ENCODE measurements at places on chromosomes 2 and 18.
A peak's percentile ranks its signal among the peaks of the same experiment; 100 is the strongest.

DNA sequence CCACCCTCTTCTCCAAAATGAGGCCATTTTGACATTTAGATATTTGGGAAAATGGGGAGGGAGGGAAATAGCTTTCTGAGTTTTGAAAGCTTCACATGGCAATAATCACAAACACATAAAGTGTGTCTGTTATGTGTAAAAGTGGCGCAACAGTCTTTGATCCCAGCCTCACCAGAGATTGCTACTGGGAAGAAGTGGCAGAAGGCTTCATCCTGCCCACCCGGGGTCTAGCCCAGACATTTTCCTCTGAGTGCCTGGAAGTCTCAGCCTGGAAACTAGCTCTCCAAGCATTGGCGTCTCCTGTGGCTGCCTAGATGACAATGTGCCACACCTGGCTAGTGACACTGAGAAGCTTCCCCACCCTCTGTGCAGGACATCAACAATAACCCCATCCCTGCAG is 1.7 kb upstream of the LBH start:
- DNase-seq, result no peak

DNA sequence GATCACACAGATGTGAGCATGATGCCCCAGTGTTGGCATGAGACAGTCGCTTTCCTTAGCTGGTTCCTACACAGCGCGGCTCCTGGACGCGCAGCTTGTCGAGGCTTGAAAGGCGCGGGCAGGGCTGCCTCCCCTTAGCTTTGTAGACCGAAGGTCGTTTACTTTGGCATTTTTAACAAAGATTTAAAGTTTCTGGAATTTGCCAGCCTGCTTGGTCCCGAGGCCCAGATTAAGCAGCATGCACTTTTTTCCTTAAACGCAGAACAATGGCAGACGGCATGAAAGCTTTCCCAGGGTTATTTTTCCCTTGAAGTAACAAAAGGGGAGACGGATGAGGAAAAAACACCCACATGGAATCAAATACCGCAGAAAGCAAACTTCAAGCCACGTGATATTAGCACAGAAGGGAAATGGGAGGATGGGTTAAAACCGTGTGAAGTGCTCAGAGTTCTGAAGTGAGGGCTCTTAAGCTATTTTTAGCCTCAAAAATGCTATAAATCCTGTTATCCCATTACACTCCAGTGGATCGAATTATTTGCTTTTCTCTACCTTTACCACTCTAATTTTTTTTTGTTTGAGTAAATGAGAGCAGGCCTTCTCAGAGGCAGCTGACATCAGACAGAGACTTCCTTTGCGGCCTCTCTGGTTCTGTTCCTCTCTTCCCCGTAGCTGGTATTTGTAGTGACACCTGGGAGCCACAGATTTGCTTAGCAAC is 55.7 kb downstream of the NPAS2 start:
- DNase-seq, result peak; percentile 49

GRCh38 chr2:157596992-157597681 is 31.5 kb downstream of the ACVR1C start:
- DNase-seq, result no peak

DNA sequence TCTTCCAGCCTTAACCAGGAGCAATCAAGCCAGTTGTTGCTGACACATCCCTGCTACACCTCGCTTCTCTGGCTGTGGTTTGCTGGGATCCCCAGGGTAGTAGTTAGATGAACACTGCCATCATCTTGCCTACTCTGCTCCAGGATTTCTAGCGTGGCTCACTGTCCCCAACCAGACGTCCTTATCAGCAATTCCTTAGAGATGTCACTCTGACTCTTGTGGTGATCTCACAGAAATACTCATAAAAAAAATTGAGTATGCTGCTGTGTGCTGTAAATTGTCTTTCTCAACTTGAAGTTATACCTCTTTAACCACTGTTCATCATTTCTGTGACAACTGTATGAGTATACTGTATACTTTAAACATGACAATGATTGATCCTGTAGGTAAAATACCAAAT is 63.2 kb downstream of the PLCL1 start:
- no peak for DNase-seq

- peak; percentile 19 for DNase-seq
Observed at GRCh38 chr18:34990597-34990996, 50.6 kb upstream of the MAPRE2 start.

GRCh38 chr18:919078-919477 is 14.4 kb downstream of the ADCYAP1 start:
- DNase-seq, result no peak

DNA sequence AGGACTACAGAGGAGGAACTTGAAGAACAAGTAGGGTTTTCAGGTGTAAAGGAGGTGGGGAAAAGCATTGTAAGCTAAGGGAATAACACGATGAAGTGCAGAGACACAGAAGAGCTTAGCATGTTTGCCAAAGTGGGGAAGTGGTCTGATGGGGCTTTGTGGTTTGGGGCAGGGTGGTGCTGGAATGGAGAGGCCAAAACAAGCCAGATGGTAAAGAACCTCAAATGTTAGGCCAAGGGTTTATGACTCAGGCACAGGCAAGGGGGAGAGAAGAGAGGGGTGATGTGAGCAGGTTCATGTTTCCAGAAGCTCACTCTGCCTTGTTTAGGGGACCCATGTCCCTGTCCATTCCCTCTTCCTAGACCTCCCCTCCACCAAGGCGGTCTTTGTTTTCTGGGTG is 104.5 kb upstream of the YWHAQ start:
- DNase-seq, result no peak

GRCh38 chr2:103176294-103176915 is 414.6 kb downstream of the TMEM182 start:
- no peak for DNase-seq

DNA sequence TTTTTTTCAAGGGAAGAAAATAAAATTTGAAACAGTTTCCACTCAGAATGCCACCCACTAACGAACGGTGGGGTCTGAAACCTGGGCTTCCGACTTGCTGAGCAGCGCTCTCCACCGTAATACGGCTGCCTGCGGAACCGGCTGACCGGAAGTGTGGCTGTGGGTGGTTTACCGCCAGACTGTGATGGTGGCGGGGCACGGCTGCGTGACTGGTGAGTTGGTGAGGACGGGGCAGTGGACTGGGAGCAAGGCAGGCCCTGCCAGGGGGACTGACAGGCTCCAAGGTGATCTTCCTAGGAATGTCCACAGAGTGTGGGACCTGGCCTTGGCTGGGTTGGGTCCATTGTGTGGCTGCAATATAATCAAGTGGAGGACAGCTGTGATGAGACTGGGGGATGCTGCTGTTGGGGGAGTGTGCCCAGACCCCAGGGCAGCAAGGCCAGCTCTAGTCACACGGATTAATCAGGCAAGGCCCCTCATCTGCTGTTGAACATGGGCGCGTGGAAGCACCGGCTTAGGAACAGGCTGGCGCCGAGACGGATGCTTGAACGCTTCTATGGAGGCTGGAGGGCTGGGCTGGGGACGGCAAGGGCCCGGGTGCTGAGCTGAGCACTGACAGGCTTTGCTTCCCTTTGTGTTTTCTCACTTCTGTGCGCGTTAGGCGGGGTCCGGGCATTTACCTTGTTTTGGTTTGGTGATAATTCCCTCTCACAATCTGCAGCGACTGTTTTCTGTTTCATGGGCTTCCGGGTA is 357.7 kb upstream of the SPRED2 start:
- DNase-seq, result no peak

- no peak for DNase-seq
Observed at GRCh38 chr2:119181791-119182445, 23.4 kb upstream of the C1QL2 start.

DNA sequence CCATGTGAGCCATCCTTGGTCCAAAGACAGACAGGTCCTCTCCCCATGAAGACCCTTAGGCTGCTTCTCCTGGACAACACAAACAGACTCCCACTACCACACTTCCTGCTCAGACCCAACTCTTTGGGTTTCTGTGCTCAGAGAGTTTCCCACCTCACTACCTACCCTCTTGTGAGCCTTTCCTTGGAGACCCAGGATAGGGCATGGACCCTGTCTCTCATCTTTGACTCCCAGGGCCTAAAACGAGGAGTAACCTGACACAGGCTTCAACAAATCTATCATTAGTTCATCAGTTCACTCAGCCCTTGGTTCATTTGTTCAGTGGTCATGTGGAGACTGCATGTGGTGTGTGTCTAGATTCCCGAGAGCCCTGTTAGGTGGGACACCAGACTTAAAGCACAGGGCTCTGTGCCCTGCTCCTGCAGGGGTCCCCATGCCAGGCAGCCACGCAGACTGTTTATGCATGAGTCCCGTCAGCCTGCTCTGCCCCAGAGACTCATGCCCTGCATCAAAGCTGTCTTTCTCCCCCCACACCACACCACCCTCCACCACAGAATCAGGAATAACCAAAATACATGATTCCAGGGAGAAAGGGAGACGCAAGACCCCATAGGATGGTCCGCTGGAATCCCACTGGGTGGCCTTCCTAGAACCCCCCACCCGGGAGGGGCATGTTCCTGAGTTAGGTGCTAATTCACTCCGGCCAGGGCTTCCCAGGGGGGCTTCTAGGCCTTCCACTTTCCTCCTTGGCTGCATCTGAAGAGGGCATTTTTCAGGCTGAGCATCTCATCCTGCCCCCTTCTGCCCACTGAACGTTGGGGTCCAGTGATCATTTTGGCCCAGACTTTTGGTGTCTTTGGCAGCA is 100.2 kb upstream of the TEX51 start:
- DNase-seq, result no peak

- DNase-seq, result no peak
Observed at GRCh38 chr2:24708537-24709152, 84.5 kb downstream of the PTRHD1 start.

- DNase-seq, result no peak
Observed at GRCh38 chr2:157933160-157933920, 57.2 kb upstream of the ACVR1 start.

GRCh38 chr2:198448789-198449188 is 644.4 kb downstream of the PLCL1 start:
- no peak for DNase-seq

DNA sequence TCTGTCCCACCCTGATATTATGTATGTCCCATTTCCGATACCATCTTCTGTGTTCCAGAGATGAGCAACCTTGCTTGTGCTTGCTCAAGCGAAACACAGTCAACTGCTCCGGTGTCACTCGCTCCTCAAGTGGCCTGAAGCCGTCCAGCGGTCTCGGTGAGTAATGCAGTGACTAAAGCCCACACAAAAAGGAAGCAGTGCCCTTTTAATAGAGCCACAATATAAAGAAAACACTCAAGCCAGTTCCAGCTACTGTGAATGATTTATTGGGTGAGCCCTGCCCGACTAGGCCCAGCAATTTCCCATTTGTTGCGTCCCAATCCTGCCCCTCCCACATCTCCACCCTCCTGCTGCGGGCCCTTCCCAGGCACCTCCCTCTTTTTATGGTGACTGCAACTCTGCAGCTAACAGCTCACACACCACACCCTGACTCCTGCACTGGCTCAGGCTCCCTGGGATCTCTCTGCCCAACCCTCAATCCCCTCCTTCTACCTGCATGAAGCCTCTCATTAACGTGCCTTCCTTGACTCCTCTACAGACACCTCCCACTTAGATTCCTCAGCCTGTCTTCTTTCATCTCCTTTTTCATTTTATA is 44.2 kb upstream of the DSC1 start:
- DNase-seq, result peak; percentile 86

DNA sequence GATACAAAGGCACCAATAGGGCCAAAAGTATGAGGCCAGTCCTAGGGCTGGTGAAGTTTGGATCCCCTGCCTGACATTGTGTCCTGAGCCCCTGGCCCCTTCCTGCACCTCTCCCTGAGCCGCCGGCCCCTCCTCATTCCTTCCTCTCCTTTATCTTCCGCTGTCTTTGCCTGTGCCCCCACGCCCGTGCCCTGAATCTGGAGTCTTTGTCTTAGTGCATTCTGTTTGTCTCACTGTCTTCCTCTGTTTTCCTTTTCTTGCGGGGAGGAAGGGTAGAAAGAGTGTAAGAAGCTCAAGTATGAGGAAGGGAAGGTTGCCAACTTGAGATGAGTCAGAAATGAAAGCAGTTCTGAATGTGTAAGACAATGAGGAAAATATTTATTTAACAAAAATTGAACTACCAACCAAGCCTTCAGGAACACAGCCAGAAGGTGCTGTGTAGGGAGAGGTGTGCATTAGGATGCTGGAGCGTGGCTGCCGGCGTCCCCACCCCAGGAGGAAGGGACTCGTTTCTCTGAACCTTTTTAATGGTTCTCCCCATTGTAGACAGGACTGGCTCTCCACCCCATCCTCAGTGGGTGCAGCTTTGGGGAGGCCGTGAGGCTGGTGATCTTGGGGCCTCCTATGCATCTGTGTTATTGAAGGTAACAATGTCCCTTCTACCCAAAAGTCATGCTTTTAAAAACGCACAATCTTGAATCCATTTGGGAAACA is 133.1 kb downstream of the NEDD4L start:
- peak; percentile 84 for DNase-seq

- DNase-seq, result no peak
Observed at GRCh38 chr2:883803-884748, 66.6 kb upstream of the SNTG2 start.

- DNase-seq, result no peak
Observed at GRCh38 chr18:957829-958228, 53.2 kb downstream of the ADCYAP1 start.

DNA sequence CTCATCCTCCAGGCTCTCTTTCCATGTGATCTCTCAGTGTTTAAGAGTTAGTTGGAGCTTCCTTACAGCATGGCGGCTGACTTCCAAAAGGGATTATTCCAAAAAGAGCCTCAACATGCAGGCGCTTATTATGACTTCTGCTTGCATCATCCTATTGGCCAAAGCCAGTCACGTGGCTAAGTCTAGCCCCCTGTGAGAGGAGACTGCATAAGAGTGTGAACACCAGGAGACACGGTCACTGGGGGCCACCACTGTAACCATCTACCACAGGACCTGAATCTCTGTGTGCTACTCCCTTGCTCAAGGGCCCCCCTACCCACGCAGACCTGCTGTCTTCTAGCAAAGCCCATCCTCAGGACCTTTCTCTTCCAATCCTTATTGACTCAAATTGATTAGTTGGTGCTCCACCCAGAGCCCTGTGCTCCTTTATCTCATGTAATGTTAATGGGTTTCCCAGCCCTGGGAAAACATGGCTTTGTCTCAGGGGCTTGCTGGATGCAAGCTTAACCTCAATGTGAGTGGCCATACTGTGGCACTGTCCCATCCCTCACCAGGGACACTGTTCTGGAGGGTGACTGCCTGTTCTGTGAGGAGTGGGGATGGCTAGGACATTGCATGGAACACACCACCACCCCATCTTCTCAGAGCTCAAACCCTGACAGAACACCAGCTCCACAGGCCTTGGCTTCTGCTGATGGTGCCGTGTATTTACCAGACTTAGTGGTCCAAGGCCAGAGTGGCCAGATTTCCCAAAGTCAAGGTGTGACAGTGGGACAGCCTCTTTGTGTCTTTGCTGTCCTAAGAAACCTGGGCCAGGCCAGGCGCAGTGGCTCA is 4.2 kb downstream of the IL1RN start:
- no peak for DNase-seq

- DNase-seq, result no peak
Observed at GRCh38 chr2:97677480-97677879, 8.0 kb downstream of the C2orf92 start.
